ENCODE measurements at places on chromosomes 3 and 15. TPM values are rescaled to one million over a fixed set of nuclear protein-coding genes. Genes with fewer than 3 reads are reported as not detected.

RCCD1 gene
- 8.7 TPM for total RNA-seq

GRCh38 chr3:157624801-157625200, 121.6 kb upstream of the VEPH1 start:
- DNase-seq: no peak

GRCh38 chr3:114122027-114122709, 56.7 kb downstream of the DRD3 start:
- DNase-seq: no peak

DNA sequence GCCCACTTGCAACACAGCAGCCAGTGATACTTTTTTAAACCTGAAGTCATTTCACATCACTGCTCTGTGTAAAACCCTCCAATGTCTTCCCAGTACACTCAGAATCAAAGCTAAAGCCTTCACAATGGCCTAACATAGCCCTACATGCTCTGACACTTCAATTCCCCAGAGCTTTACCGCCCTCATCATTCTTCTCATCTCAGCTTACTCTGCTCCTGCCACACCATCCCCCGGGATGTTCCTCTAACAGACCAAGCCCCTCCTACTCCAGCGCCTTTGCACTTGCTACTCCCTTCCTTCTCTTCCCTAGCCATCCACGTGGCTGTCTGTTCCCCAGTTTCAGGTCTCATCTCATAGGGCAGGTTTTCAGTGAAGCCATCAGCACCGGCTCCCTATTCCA, 194.0 kb downstream of the SSR3 start:
- DNase-seq: no peak

AP3B2 gene
- total RNA-seq: 0.90 TPM

MESP1 gene
- 3.9 TPM for total RNA-seq

TMCO5A gene
- not detected for total RNA-seq

DNAH12 gene
- under 0.01 TPM for total RNA-seq

DNA sequence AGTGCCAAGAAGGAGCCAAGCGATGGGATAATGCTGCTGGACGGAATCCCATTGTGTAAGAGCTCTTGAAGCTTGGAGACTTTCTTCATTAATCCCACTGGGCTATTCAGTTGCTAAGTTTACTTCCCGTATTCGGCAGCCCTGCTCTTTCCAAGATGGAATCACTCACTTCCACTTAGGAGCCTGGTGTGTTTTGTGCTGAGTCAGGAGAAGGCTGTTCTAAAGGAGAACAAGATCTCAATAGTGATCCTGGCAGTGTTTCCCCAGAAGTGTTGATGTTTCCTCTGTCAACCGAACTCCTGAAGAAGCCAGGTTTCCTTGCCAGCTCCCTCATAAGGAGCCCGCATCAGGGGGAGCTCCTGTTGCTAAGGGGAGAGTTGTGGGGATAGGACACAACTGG, 270.2 kb upstream of the CHRM5 start:
- no peak for DNase-seq

IL12A gene
- total RNA-seq: 0.60 TPM

BCL2A1 gene
- total RNA-seq: 1.3 TPM

DNA sequence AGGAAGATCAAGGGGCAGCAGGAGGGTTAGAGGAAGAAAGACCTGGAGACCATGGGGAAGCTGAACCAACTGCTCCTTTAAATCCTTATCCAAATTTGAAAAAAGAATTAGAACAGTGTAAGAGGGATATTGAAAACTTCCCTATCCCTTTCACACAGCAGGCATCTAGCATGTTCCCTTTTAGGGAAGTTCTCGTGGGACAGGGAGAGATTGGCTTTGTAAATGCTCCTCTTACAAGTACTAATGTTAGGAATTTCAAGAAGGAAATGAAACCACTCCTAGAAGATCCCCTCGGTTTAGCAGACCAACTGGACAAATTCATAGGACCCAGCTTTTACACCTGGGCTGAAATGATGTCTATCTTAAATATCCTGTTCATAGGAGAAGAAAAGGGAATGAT, 41.5 kb downstream of the PPCDC start:
- no peak for DNase-seq
